ENCODE measurements at places on chromosomes 1 and 21.

- no peak for DNase-seq
Measured at GRCh38 chr1:212968368-212968863, 18.1 kb downstream of the VASH2 start.

DNA sequence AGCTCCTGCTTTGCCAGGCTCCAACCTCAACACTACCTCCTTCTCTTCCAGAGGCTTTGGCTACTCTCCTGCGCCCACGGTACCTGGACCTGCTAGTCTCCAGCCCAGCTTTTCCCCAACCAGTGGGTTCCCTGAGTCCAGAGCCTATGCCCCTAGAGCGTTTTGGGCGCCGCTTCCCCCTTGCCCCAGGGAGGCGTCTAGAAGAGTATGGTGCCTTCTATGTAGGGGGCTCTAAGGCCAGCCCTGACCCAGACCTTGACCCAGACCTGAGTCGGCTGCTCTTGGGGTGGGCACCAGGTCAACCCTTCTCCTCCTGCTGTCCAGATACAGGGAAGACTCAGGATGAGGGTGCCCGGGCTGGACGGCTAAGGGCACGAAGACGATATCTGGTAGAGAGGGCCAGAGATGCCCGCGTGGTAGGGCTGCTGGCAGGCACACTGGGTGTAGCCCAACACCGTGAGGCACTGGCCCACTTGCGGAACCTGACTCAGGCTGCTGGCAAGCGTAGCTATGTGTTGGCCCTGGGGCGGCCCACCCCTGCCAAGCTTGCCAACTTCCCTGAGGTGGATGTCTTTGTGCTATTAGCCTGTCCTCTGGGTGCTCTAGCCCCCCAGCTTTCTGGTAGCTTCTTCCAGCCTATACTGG, 1.6 kb downstream of the DPH2 start:
- no peak for DNase-seq

GRCh38 chr1:52795464-52795863, 47.1 kb upstream of the ZYG11A start:
- DNase-seq, result no peak

- DNase-seq, result no peak
Measured at GRCh38 chr1:235101558-235102258, 26.9 kb downstream of the TOMM20 start.

- no peak for DNase-seq
Measured at GRCh38 chr1:13732971-13733667, 33.1 kb downstream of the PRDM2 start.

DNA sequence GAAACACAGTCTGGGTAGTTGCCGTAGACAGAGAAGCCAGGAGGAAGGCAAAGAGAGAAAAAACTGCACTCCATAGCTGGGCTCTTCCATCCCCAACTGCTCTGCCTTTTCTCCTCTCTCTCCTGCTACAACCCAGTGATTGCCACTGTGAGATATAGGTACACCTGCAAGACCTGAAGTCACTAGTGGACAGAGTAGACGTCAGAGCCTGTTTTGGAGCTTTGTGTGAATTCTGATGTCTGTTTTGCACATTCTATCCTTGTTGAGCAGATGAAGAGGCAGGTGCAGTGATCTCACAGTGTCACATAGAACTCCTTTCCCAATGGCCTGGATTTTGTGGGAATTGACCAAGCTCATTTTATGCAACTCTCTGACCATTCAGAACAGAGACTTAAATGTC, 2.2 kb downstream of the HAO2 start:
- no peak for DNase-seq

GRCh38 chr1:237671262-237671661, 219.5 kb downstream of the ZP4 start:
- no peak for DNase-seq

DNA sequence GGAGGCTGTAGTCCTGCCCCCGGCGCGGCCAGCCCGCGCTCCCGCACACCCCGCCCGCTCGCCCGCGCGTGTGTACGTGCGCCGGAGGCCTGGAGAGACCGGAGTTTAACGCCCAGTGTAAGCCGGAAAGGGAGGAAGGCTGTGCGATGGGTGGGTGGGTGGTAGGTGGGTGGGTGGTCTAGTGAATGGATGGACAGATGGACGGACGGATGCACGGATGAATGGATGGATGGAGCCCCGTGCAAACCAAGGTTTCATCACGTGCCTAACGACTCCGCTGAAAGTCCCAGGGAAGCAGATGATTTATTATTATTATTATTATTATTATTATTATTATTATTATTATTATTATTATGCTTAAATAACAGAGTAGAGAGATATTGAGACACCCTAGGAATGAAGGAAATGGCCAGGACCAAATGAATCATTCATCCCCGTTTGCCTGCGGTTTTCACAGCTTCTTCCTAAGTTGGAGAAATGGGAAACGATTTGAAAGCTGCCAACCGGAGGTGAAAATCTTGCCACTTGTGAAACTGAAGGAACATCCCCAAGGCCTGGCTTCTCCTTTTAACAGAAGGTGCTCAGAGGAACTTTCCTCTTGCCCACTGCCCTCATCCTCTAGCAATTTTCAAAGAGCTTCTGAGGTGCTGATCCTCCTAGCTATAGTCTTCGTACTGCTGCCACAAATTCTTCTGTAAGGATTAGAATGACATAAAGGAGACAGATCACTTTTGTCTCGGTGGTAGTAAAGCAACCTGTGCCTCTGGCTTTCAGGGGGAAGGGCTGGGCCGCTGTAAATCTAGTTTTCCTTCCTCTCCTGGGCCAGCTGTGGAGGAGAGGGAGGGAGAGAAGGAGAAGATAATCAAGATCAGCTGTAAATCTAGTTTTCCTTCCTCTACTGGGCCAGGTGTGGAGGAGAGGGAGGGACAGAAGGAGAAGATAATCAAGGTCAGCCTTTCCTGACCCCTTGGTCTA, 648 bp upstream of the RGS7 start:
- no peak for DNase-seq

DNA sequence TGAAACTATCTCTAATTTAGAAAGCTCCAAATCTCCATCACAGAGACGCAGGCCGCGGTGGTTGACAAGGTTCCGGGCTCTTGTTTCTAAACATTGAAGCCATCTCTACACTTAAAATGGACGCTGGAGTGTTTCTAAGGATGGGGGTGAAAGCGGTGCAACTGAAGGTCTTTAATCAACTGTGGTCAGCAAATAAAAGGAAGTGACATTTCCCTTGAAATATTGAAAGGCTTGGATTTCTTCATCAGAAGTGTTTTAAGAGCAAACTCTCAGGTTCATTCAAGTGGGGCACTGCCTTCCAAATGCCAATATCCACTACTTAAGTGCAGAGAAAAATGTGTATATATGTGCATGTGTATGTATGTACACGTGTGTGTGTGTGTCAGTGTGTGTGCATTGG, 117.3 kb downstream of the KAZN start:
- no peak for DNase-seq
